ENCODE measurements at places on chromosomes 7 and 10.

GRCh38 chr7:137160236-137160635 is 183.3 kb downstream of the PTN start:
- DNase-seq = no peak

DNA sequence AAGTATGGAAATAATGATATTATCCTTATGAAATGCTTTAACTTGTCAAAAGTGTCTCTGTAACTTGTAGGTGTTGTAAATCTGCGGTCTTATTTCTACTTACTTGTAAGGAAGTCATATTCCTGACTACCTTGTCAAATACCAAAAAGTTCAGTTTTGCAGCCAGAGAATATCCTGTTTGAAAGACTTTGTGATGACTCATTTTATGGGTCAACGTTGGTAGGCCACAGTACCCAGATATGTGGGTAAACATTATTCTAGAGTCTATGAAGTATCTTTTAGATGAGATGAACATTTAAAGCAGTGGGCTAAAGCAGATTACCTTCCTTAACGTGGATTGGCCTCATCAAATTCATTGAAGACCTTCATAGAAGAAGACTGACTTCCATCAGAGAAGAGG is 195.3 kb downstream of the PPP1R9A start:
- no peak for DNase-seq

- no peak for DNase-seq
Observed at GRCh38 chr7:112510001-112510742, 29.4 kb downstream of the LSMEM1 start.

DNA sequence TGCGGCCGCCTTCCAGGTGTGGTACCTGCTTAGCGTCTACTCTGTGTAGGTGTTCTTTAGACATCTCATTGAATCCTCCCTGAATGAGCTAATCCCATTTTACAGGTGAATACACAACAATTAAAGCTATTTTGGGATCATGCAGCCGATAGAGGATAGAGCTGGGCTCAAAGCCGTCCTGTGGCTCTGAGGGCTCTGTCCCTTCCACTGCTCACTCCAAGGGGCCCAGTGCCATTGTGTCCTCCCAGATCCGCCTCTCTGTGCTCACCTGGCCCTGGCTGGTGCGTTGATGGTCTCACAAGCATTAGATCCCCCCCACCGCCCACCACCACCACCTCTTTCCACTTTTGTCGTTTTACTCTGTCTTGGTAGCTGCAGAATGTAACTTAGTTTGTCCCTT is 13.1 kb downstream of the NPTX2 start:
- no peak for DNase-seq

DNA sequence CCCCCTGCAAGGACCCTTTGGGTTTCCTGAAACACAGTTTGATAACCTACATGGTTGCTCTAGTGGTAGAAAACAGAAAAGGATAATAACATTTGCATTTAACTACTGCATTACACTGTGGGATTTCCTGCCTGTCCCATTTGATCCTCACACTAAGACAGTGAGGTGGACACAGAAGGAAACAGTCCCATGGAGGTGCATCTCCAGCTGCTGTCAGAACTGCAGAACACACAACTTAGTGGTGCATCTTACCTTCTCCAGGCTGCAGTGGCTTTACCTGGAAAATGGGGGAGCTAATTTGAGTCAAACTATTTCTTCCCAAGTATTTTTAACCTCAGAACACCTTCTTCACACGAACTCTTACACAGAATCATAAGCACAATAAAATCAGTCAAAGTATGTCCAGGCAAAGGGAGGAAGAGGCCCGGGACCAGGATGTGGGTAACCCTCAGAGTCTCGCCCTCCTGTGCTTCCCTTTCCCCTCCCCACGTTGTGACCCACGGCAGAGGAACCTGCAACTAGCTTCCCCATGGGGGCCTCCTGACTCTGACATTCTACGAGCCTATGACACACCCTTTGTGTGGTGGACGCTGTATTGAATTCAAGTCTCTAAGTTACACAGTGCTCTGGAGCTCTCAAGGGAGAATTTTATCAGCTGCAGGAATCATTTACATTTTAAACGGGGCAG is 33.7 kb downstream of the SCRN1 start:
- DNase-seq = no peak

Measured in stimulated activated effector memory CD8-positive, alpha-beta T cell treated with anti-CD3 and anti-CD28 coated beads, Interleukin-12 subunit alpha, Interleukin-12 subunit beta, amount 100 ng/mL, for 72 hours (primary cell).